Stimulated activated CD4-positive, alpha-beta T cell treated with anti-CD3 and anti-CD28 coated beads, Interleukin-15, amount 100 ng/mL, for 24 hours (primary cell): ENCODE measurements at places on chromosomes 4 and X.

DNA sequence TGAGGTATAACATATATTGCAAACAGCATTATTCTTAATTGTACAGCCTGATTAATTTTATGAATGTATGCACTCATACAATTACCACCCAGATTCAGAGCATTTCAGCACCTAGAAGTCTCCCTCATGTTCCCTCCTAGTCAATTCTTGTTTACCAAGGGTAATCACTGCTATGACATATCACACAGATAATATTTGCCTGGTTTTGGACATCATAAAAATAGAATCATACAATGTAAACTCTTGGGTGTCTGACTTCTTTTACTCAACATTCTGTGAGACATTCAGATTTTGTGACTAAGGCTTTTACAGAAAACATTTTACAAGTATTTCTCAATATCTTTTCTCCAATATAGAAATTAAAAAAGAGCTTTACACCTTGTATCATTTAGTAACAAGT, 66.9 kb downstream of the PTPN13 start:
- DNase-seq: no peak

DNA sequence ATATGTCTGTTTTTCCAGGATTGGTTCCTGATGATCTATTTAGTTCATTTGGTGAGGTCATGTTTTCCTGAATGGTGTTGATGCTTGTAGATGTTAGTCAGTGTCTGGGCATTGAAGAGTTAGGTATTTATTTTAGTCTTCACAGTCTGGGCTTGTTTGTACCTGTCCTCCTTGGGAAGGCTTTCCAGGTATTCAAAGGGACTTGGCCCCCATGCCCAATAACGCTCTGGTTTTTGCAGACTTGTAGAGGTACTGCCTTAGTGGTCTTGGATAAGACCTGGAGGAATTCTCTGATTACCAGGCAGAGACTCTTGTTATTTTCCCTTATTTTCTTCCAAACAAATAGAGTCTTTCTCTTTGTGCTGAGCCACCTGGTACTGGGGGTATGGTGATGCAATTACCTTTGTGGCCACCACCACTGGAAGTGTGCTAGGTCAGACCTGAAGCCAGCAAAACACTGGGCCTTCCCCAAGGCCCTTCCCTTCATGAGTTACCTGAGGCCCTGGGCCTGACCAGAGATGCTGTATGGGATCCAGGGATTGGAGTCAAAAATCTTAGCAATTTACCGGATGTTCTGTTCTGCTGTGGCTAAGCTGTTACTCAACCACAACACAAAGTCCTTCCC, 63.3 kb upstream of the RXFP1 start:
- DNase-seq: no peak

GRCh38 chr4:178899084-178899483, 1456.8 kb upstream of the AGA start:
- no peak for DNase-seq

DNA sequence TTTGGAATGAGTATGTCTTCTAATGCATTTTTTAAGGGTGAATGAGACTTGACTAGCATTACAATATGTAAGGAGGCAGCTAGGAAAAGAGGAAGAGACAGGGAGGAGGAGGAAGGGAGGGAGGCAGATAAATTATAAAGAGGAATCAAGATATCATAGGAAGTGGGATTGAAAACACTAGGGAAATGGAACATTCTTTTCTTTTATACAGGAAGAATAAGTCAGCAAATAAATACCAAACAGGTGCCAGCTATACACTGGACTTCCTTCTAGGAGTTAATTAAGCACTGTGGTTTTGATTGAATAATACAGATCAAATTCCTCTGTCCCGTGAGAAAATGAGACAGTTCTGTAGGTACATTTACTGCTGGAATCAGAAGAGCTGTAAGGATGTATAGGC, 78.6 kb downstream of the PACRGL start:
- DNase-seq: no peak

- no peak for DNase-seq
Measured at GRCh38 chr4:121375262-121375661, 5.6 kb downstream of the QRFPR start.
